ENCODE measurements at places on chromosomes 4 and X. TPM values are rescaled to one million over a fixed set of nuclear protein-coding genes. Genes with fewer than 3 reads are reported as not detected.
A peak's percentile ranks its signal among the peaks of the same experiment; 100 is the strongest.

GRCh38 chrX:123830309-123830708, 29.5 kb upstream of the XIAP start:
- no peaks in the 10 kb centered on the region for H3K4me1 ChIP-seq
- H3K36me3 ChIP-seq: no peaks in the 10 kb centered on the region
- H3K4me3 ChIP-seq: no peak overlapping the region
- DNase-seq: no peak
- H3K27ac ChIP-seq: no peak overlapping the region

GRCh38 chr4:94349193-94349592, 6.6 kb upstream of the HPGDS start:
- no peak overlapping the region for H3K4me3 ChIP-seq
- no peaks in the 10 kb centered on the region for H3K4me1 ChIP-seq
- DNase-seq: no peak
- H3K27ac ChIP-seq: no peak overlapping the region

DNA sequence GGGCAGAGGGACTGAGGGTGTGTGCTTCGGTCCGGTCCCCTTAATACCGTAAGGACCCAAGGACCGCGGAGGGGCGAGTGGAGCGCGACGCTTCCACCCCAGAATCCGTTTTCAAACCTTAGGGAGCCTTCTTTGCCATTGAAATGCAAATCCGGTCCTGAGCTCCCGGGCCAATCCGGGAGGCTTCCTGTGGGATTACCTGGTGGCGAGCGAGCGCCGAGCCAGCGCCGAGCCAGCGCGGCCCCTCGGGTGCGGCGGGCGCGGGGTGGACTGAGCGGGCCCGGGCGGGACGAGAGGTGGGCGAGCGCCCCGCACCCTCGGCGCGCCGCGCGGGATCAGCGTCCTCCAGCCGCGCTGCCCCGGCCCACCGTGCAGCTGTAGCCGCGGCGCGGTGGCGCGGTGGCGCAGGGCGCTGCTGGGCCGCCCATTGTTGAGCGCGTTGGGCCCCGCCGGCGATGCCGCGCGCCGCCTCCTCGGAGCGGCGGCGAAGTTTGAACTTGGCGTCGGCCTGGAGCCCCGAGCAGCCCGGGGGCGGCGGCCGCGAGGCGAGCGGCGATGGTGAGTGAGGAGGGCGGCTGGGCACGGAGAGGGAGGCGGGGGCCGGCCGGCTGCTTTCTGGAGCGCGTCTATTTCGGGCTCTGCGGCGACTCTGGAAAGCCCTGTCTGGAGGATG, 208.7 kb downstream of the SOWAHB start:
- H3K4me1 ChIP-seq: peaks cover 21% of the 10 kb centered on the region
- DNase-seq: no peak
- peak overlapping the region; percentile 49 for H3K4me3 ChIP-seq
- no peaks in the 10 kb centered on the region for H3K36me3 ChIP-seq
- peak overlapping the region; percentile 60 for H3K27ac ChIP-seq

- H3K27ac ChIP-seq: no peak overlapping the region
- H3K4me1 ChIP-seq: no peaks in the 10 kb centered on the region
- no peaks in the 10 kb centered on the region for H3K36me3 ChIP-seq
- no peak overlapping the region for H3K4me3 ChIP-seq
- no peak for DNase-seq
- H3K27me3 ChIP-seq: no peaks in the 10 kb centered on the region
These were observed 42.5 kb downstream of the BEX3 start for GRCh38 chrX:103418811-103419340.

DNA sequence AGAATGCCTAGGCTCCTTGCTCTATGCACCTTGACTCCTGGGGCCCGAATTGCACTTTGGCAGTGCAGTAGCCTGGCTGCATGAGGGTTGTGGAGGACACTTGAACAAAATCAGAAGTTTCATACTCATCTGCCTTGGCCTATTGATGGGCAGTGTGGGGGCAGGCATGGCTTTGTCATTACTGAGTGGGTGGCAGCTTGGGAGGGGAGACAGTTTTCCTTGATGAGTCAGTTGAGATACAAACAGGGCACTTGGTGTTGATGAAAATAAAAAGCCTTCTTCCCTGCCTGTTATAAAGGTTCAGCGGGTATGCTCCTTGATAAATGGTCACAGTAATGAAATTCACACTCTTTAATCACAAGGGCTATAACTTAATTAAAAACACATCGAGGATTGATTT, 126.8 kb upstream of the MAMLD1 start:
- no peaks in the 10 kb centered on the region for H3K36me3 ChIP-seq
- H3K4me1 ChIP-seq: no peaks in the 10 kb centered on the region
- H3K27ac ChIP-seq: no peak overlapping the region
- DNase-seq: peak; percentile 37

- no peak overlapping the region for H3K27ac ChIP-seq
- H3K4me1 ChIP-seq: no peaks in the 10 kb centered on the region
- H3K4me3 ChIP-seq: no peak overlapping the region
- H3K27me3 ChIP-seq: no peaks in the 10 kb centered on the region
These were observed 7.3 kb upstream of the JAKMIP1 start for GRCh38 chr4:6207602-6208001.

- H3K36me3 ChIP-seq: no peaks in the 10 kb centered on the region
- DNase-seq: no peak
- H3K4me1 ChIP-seq: peaks cover 11% of the 10 kb centered on the region
- H3K27ac ChIP-seq: no peak overlapping the region
- no peak overlapping the region for H3K4me3 ChIP-seq
These were observed 82.6 kb downstream of the SORBS2 start for GRCh38 chr4:185729391-185729804.

DNA sequence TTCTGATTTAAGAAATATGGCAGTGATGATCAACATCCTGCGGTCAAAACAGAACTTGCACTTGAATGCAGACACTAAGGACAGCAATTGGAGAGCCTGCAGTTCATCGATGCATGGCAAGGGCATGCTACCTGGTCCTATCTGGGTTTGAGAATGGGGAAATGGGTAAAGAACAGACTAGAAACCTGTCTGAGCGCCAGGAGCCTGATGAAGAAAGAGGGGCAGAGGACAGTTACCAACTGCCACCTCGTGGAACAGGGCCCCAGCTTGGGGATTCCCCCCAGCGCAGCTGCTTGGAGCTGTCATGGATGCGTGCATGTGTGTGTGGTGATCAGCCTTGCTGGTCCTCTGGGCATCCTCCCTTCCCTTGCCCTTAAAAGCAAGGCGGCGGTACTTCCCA, 30.2 kb upstream of the NKRF start:
- DNase-seq: no peak
- H3K27me3 ChIP-seq: no peaks in the 10 kb centered on the region
- no peak overlapping the region for H3K27ac ChIP-seq
- no peak overlapping the region for H3K4me3 ChIP-seq
- H3K36me3 ChIP-seq: no peaks in the 10 kb centered on the region
- H3K4me1 ChIP-seq: no peaks in the 10 kb centered on the region

GRCh38 chr4:76718021-76718420, 179.9 kb downstream of the SOWAHB start:
- no peaks in the 10 kb centered on the region for H3K27me3 ChIP-seq
- no peak for DNase-seq
- H3K4me3 ChIP-seq: no peak overlapping the region
- no peaks in the 10 kb centered on the region for H3K36me3 ChIP-seq
- no peaks in the 10 kb centered on the region for H3K4me1 ChIP-seq

GRCh38 chrX:48737940-48738339, 23.6 kb upstream of the GLOD5 start:
- H3K27me3 ChIP-seq: no peaks in the 10 kb centered on the region
- no peaks in the 10 kb centered on the region for H3K36me3 ChIP-seq
- no peaks in the 10 kb centered on the region for H3K4me1 ChIP-seq
- DNase-seq: no peak
- peak overlapping the region; percentile 72 for H3K27ac ChIP-seq

DNA sequence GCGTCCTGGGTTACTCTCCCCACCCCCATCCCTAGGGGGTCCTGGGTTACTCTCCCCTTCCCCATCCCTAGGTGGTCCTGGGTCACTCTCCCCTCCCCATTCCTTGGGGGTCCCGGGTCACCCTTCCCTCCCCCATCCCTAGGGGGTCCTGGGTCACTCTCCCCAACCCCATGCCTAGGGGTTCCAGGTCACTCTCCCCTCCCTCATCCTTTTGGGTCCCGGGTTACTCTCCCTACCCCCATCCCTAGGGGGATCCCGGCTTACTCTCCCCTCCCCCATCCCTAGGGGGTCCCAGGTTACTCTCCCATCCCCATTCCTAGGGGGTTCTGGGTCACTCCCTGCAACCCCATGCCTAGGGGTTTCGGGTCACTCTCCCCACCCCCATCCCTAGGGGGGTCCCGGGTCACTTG, 1.5 kb downstream of the ASMTL start:
- no peaks in the 10 kb centered on the region for H3K27me3 ChIP-seq
- H3K4me3 ChIP-seq: peak overlapping the region; percentile 90
- no peak overlapping the region for H3K27ac ChIP-seq
- no peaks in the 10 kb centered on the region for H3K36me3 ChIP-seq
- peak; percentile 46 for DNase-seq

DNA sequence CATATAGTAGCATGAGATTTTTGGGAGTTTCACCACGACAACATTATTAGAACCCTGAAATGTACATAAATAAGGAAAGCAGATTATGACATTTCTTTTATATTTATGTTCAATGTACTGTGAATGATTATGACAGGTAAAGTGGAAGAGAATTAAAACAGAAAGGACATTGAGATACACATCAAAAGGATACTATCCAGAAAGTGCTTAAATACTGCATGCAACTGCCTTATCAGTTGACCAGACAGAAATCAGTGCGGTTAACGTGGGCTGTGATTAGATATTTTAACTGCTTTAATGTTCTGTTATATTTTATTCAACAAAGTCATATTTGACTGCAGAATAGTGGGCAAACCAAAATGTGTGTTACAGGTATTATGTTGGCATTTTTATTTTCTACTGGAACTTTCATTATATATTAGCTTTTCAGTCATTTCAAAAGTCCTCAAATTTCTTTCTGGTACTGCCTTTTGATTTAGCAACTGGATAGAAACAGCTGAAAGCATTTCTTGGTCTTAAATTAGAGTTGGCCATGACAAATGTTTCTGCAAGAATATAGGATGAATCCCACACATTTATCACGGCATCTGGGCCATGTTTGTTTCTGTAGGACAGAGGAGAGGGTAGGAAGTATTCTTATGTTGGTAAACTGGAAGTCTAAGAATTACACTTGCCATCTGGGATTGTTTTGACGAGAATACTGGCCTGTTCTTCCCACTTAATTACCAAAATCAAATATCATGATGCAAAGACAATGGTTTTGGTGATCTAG, 255.2 kb downstream of the SLC39A8 start:
- no peaks in the 10 kb centered on the region for H3K27me3 ChIP-seq
- H3K4me3 ChIP-seq: no peak overlapping the region
- H3K4me1 ChIP-seq: no peaks in the 10 kb centered on the region
- no peak for DNase-seq
- H3K27ac ChIP-seq: no peak overlapping the region

DNA sequence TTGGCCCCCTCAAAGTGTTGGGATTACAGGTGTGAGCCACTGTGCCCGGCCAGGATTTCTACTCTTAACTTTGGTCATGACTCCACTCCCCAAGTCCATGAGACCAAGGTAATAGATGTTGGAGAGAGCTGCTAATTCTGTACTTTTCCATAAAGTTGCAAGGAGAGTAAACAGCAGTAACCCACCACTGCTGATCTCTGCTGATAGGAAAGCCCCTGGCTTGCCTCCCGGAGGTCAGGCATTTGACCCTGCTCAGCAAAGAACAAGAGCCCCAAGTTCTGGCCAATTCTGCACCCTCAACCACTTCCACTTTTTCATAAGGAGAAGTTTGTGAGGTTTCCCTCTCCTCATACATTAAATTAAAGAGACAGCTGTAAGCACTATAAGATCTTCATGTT, 143.0 kb downstream of the RASL11B start:
- no peaks in the 10 kb centered on the region for H3K27me3 ChIP-seq
- H3K4me3 ChIP-seq: no peak overlapping the region
- peaks cover 5% of the 10 kb centered on the region for H3K4me1 ChIP-seq
- no peak for DNase-seq
- H3K27ac ChIP-seq: no peak overlapping the region
- H3K36me3 ChIP-seq: no peaks in the 10 kb centered on the region

DNA sequence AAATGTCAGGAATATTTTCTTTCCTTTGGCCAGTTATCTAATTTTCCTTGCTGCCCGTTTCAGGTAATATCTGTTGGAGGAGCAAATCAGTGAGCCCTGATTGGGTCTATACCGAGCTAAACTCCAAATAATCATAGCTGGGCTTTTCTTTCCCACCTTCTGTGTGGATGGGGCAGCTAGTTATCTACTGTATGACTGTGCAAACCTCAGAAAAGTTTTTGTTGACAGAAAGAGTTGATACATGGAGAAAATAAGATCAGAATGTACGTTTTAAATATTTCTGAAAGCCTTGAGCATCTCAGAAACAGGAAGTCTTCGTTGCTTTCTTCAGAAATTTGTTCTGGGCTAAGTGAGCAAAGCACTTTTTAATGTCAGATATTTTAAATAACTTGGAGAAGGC, 6.2 kb upstream of the CXCL5 start:
- H3K4me1 ChIP-seq: no peaks in the 10 kb centered on the region
- no peak for DNase-seq
- no peaks in the 10 kb centered on the region for H3K36me3 ChIP-seq
- no peak overlapping the region for H3K27ac ChIP-seq
- H3K4me3 ChIP-seq: no peak overlapping the region

GRCh38 chrX:69303231-69303630, 138.0 kb upstream of the PJA1 start:
- no peak overlapping the region for H3K4me3 ChIP-seq
- no peaks in the 10 kb centered on the region for H3K4me1 ChIP-seq
- DNase-seq: no peak

GRCh38 chrX:150257353-150258175, 105.6 kb upstream of the MAMLD1 start:
- DNase-seq: peak; percentile 58
- no peak overlapping the region for H3K27ac ChIP-seq
- H3K4me3 ChIP-seq: no peak overlapping the region
- no peaks in the 10 kb centered on the region for H3K27me3 ChIP-seq

Gene NAP1L2
- total RNA-seq: 4.7 TPM

Gene INPP4B
- 21.1 TPM for total RNA-seq

Gene TAF9B
- 14.2 TPM for total RNA-seq

Gene ZNF157
- total RNA-seq: not detected

Gene RPL39
- 1,813 TPM for total RNA-seq

Gene CENPE
- total RNA-seq: 2.2 TPM

Gene FAM241A
- total RNA-seq: 3.4 TPM

Gene NSUN7
- total RNA-seq: 5.6 TPM

Gene ADGRL3
- 16.9 TPM for total RNA-seq

Gene RENBP
- total RNA-seq: 4.2 TPM
